NT2/D1 (cell line): ENCODE measurements at places on chromosomes 1 and 21.

- no peak for DNase-seq
These were observed 28.5 kb upstream of the SDE2 start for GRCh38 chr1:226027538-226028217.

DNA sequence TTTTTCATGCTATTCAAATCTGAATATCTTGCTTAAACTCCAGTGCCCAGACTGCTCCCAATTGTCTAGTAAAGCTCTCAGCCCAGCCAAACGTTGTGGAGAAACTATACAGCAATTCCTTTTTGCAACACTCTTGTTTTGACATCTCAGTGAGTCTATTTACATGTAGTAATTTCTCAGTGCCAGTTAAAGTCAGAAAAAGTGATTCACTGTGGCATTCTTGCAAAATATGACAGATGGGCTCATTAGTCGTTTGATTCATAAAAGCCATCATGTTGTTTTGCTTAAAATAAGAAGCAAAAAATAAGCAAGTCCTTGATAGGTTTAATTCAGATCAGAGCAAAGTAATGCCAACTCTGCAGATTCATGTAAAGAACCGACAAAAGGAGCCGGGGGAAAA, 20.7 kb upstream of the TMPRSS15 start:
- no peak for DNase-seq

DNA sequence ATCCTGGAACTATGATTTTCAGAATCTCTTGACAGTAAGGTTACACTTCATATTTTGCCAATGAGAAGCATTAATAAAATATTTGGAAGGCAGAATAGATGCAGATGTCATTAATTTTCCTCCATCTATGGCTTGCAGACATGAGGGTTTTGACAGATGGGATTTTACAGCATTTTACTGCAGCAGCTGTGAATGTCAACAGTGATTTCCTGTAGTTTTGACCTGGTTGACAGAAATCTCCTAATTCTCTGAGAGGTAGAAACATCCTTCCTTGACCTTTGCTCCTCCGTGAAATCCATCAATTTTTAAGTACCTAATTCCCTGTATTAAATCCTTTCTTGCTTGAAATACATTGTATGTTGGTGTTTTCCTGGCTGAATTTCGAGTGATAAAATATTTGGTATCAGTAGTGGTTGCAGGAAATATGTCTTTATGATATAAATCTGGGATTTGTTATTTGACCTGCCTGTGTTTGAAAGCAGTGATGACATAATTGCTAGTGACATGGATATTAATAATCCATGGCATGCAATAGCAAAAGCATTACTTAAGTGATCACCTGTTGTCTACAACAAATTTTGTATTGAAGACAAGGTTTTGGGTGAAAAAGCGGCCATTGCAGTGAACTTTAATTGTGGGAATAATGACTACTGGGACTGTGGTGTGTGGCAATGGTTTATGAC, 73.9 kb downstream of the HLX start:
- no peak for DNase-seq

- DNase-seq = no peak
These were observed 1.7 kb upstream of the ELOA start for GRCh38 chr1:23741609-23742008.

- DNase-seq = no peak
These were observed 485.5 kb downstream of the PTPRC start for GRCh38 chr1:199124351-199124750.

DNA sequence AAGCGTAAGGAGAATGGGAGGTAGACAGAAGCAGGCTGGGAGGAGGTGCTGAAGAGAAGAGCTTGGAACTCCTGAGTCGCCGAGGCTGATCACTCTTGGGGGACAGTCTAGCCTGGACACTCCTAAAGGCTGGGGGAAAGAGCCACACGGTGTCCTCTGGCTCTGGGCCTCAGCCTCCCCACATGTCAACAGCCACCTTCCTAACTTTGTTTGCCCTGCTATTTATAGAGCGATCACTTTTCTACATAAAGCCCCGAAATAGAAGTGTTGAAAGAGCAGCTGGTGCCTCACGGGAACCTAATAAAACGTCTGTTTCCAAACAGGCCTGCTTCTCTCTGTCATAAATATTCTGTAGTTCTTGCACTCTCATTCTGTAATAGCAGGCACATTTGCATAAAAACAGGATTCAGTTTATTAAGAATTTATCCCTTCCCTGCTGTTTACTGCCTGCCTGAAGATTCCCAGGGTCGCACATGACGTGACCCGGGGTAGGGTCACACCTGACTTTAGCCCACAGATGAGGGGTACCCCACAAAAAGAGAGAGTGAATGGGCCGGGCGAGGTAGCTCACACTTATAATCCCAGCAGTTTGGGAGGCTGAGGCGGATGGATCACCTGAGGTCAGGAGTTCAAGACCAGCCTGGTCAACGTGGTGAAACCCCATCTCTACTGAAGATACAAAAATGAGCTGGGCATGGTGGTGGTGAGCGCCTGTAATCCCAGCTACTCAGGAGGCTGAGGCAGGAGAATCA, 212.5 kb downstream of the TOMM20 start:
- DNase-seq = no peak

DNA sequence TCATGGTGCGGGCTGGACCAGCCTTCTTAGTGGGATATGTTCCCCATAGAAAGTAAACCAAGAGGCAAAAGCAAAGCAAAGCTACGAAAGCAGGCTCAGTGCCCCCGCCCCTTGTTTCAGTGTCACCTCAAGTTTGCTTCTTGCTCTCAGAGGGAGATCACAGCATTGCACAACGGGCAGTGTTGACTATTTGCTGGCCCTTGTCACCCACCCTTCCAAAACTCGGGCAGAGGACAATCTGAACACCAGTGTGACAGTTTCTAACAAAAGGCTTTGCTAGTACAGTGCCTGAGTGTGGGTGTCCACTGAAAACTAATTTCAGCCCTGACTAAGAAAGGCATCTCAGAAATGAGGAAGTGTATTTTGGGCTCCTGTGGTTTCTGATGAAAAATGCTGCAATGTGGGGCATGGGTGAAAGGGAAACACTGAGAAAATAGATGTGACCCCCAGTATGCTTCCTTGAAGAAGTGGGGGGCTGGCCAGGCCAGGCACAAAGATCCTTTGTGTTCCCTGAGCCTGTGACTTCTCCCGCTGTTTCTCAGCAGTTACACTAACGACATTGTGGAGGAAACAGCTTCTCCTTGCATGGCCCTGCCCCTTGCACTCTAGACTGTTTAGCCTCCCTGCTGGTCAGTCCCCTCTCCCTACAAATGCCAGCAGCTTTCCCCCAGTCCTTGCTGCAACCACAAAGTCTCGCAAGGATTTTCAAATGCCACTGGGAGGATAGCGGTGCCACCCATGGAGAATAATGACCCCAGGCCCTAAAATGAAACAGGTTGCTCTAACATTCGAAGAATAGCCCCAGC, 33.3 kb upstream of the KCNE1 start:
- peak; percentile 55 for DNase-seq

DNA sequence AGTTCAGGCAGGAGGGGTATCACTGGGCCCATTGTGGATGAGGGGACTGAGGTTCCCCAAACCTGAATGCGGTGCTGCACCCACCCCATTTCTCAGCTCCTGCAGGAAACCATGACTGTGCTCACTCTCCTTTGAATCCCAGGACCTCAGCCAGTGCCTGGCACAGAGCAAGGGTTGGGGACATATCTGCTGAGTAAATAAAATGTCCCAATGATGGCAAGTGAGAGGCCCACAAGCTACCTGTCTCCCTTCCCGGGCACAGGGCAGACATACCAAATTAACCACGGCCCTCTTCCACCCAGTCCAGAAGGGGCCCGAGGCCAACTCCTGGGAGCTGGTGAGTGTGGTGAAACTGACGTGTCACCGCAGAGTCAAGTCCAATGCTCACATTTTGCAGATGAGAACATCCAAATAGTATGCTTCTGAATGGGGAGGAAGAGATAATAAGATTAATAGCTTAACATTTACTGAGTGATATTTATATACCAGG, 97.6 kb downstream of the EPHB2 start:
- DNase-seq = no peak

DNA sequence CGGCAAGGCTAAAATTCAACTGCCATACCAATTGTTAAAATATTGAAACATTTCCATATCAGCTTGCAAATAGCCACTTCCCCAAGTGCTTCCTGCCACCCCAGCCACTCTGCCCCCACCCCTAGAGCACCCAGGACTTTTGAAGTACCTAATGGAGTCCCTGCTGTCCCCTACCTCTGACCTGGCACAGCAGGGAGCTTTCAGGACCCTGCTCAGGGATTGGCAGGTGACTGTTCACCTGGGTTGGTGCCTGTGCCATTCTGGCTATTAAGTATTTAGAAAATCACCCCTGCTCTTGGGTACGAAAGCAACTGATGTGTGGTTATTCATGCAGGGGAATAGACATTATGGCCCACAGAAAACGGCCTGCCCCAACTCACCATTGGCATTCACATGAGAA, 9.1 kb upstream of the HPCAL4 start:
- no peak for DNase-seq

DNA sequence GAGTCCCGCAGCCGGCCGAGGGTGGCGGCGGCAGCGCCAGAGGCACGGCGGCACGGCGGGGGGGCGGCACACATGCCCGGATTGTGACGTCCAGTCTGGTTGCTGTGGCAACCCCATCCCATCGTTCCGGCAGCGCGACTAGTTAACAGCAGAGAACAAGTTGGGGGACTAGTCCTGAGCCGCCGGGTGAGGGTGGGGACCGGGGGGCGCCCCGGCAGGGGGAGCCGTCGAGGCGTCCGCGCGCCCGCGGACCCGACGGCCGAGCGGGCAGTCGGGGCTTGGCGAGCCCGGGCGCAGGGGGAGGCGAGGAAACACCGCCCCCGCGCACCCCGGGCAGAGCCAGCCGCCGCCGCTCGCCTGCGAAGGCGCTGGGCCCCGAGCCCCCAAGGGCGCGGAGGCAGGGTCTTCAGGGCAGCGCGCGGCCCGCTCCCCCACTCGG, at the start of gene CHD5:
Gene CHD5 (minus strand): TSS at position 54 of the 439 bp plus-strand sequence. CDS start 298 bp downstream, outside the sequence.
- DNase-seq = no peak

- DNase-seq = no peak
These were observed 450 bp downstream of the S100A10 start for GRCh38 chr1:151993084-151993733.

DNA sequence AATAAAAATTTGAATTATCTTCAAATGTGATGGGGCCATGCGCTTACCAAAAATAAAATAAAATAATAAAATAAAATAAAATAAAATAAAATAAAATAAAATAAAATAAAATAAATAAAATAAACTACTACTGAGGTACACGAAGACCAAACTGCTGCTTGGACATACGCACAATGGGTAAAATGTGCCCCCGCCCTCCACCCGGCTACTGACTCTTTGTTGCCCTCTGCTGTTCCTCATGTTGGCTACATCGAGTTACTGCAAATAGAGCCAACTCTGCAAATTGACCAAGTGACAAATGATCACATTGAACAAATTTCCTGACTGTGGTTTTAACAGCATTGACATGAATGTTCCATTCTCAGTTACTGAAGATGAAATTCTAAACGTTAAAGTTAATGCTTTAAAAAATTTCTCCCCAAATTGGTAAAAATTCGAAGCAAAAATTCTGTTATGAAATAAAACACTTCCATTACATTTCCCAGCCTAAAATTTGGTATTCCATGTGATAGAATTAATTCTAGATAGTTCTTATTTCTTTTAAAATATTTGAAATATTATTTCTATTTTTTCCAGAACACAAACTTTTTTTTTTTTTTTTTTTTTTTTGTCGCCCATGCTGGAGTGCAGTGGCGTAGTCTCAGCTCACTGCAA, 18.8 kb upstream of the MAP1LC3C start:
- peak; percentile 38 for DNase-seq

- DNase-seq = no peak
These were observed 124.0 kb downstream of the BRINP3 start for GRCh38 chr1:190353538-190354101.

- no peak for DNase-seq
These were observed 37.5 kb upstream of the HHAT start for GRCh38 chr1:210291081-210291764.

- DNase-seq = no peak
These were observed 28.0 kb upstream of the FASLG start for GRCh38 chr1:172630868-172631267.

DNA sequence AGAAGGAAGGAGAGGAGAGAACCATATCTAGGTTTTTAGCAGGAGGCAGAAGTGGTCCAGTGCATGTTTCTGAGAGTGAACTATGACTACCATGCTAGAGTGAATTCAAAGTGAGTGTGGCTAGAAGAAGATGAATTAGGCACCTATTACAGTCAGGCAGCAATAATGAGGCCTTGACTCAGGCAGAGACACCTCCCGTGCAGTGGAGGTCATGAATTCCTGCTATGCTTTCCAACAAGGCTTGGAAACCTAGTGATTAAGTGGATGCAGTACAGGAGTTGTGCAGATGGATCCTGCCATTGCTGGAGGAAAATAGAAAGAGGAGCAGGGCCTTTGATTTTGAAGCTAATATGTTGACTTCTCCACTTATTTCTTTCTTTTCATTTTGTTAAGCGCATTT, 581.5 kb downstream of the RWDD3 start:
- DNase-seq = no peak

- DNase-seq = no peak
These were observed 11.1 kb downstream of the GLRX2 start for GRCh38 chr1:193094112-193094511.

DNA sequence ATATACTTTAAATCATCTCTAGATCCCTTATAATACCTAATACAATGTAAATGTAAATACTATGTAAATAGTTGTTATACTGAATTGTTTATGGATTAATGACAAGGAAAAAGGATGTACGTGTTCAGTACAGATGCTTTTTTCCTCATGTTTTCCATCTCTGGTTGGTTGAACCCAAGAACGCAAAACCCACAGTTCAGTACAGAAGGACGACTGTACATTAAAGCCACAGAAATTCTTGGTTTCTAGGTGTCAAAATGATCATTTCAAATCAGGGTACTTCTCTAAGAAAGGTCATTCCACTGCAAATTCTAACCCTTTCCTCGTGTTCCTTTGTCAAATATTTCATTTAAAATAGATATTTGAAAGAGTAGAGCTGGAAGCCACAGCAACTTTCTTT, 158.1 kb downstream of the VAV3 start:
- no peak for DNase-seq

DNA sequence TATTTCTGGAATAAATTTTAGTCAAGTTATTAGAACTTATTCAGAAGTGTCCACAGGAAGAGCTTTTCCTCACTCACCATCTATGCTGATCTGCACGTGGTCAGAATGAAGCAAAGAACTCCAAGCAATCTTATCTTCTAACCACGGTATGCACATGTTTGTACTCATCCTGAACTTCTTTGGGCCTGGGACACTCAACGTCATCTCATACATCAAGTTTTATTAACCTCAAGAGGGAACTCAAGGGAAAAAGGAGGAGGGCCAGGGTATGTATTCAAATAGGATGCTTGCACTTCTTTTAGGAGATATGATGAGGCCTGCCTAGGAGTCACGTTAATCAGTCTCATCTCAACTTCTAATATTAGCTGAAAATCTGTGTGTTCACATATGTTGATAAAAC, 142.5 kb downstream of the C1orf94 start:
- DNase-seq = no peak

DNA sequence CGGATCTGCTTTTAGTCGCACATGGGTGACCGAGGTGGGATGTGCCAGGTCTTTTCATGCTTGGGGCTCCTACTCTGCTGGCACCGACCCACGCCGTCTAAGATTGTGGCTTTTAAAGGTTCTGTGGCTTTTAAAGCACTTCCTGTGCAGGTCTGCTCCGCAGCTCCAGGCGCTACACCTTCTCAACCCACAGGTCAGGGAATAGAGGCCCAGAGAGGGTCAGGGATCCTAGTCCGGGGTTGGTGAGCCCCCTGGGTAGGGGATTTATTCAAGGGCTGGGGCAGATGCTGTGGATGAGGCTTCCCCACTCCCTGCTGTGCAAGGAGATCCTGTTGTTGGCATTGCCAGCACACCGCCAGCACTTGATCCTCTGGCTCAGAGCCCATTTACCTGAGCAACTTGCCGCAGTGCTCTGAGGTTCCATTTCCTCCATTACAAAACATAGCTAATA, 212.8 kb upstream of the RAB4A start:
- no peak for DNase-seq
